ENCODE measurements at places on chromosomes 2 and 18.
A peak's percentile ranks its signal among the peaks of the same experiment; 100 is the strongest.

GRCh38 chr2:36357847-36358659 is 2.5 kb downstream of the CRIM1 start:
- peak; percentile 31 for DNase-seq

DNA sequence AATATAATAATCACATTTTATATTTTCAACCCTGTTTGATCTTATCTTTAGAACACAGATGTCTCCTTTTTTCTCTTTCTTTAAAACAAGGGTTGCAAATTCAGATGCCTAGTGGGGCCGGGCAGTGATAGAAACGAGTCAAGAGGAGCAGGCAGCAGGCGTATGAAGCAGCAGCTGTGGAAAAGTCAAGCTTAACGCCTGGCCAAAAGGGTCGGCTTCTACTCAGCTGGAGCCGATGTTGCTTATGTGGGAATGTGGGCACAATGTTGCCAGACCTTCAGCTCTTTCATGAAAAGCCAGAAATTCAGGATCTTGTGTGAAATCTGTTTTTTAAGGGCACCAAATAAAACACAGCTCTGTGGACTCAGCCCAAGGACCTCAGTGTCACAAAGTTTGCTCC is 642.7 kb downstream of the ARHGAP15 start:
- DNase-seq = no peak

GRCh38 chr18:56028514-56028913 is 440.5 kb upstream of the TCF4 start:
- DNase-seq = no peak

GRCh38 chr2:32931945-32932709 is 14.6 kb upstream of the LTBP1 start:
- no peak for DNase-seq

DNA sequence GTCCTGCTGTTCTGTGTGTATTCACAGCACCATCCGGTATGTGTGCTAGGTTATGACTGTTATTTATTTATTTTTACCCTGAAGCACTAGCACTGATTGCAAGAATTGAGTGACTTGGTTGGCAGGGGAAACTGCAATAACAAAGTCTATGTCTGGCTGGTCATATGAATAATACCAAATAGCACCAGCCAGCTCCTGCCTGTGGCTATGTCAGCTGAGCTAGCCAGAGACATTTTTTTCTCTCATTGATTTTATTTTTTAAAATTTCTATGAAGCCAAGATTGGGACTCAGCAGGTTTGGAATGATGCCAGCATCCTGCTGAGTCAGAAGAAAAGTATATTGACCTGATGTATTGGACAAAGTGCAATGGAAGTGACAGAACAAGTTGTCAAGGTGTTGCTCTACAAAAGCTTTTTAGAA is 188.5 kb upstream of the CDH2 start:
- no peak for DNase-seq

DNA sequence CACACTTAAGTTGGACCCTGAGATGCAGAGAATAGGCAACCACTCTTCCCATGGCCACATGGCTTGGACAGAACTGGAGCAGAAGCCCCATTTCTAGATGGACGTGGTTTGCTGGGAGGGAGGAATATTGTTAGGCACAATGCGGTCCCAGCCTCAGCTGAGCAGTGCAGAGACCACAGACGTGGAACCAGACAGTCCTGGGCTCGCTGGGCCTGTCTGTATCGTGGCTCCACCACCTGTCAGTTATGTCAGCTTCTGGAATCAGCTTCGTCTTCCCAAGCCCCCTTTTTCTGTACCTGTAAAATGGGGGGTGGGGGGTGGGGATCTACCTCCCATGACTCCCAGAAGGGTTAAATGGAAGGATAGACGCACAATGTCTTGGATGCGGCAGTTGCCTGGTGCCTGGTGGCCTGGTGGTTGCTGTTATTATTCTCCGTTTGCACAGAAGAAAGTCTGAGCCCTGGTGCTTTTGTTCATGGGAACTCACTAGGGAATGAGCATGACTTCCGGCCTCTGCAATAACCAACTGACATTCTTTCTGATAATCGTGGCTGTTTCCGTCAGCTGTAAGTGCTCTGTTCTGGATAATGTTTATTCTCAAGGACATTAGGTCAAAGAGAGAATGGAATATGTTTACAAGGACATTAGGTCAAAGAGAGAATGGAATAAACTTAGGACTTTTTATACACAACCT is 31.4 kb downstream of the COLEC11 start:
- peak; percentile 57 for DNase-seq

DNA sequence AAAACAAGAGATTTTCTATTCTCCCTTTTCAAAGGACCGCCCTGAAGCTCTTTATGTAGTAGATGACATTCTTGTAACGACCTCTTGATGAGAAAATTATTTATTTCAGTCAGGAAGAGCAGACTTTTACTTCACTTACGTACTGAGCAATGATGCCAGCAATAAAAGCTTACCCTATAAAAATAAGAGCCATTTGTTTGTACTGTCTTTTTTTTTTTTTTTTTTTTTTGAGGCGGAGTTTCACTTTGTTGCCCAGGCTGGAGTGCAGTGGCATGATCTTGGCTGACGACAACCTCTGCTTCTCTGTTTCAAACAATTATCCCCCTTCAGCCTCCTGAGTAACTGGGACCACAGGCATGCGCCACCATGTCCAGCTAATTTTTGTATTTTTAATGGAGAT is 39.2 kb downstream of the CRIM1 start:
- DNase-seq = no peak

GRCh38 chr2:238549866-238550265 is 123.1 kb downstream of the ASB1 start:
- no peak for DNase-seq

- DNase-seq = no peak
These were observed 180.8 kb downstream of the VAPA start for GRCh38 chr18:10094655-10095054.

DNA sequence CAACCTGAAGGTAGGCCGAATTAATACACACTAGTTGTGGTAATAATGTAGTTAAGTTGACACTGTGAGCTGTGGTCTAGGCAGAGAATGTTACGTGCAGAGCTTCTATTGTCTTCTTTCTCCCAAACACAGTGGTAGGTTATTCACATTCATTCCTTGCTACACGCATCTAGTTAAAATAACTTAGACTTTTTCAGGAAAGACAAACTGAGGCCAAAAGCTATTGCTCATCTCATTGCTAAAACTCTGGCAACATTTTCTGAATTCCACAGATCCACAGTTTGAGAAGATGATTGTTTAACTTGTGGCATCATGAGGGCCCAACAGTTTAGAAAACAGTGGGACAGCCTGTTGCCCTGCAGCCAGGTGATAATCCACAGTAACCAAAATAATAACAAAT is 850.4 kb upstream of the FSHR start:
- no peak for DNase-seq

DNA sequence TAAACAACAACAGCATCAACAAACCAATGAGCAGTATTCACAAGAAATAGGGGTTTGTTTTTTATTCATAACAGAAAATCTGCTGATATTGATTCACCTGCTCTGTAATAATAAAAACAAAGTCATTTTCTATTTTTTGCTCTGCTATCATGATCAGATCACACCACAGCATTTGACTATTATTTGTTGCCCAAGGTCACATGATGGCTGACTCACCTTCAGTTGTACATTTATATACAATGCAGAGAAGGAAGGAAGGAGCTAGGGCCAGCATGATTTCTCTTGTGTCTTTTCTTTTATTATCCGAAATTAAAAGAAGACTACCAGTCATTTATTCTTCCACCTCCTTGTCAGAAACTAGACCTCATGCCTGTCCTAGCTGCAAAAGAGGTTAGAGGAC is 1427.7 kb upstream of the CELF4 start:
- DNase-seq = no peak

GRCh38 chr2:136015699-136016098 is 30.3 kb upstream of the DARS1 start:
- no peak for DNase-seq

- no peak for DNase-seq
These were observed 20.8 kb upstream of the MGAT5 start for GRCh38 chr2:134232868-134233727.

DNA sequence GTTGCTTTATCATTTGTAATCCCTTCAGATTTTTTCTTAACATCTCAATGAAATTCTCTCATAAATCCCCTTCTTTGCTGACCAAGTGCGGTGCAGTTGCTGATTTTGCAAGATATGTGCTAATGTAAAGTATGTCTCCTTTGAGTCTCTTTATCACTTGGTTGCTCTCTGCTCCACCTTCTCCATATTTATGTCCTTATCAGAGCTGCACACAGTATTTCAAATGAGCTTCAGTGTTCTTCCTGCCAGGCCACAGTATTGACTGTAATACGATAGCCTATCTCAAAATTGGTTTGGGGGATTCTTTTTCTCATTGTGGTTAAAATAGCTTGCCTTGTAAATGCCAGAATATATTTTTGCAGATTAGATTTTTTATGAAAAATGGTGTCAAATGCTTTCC is 32.2 kb downstream of the MAIP1 start:
- DNase-seq = no peak

DNA sequence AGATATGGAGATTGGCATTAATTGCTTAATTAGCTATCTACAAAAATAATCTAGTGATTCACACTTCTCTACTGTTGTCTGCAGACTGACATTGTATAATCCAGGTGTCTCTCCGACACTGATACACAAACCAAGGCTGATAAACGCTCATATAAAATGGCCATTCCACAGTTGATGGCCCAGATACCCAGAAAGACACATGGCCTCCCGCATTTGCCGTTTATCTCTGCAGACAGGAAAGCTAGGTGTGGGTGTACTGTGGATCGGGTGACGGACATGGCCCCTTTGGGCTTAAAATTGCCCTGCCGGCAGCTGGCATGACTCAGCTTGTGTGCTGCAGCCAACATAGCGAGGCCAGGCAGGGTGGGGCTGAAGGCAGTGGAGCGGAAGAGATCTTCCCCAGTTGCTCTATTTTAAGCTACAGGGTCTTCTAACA is 18.5 kb downstream of the PMAIP1 start:
- no peak for DNase-seq

DNA sequence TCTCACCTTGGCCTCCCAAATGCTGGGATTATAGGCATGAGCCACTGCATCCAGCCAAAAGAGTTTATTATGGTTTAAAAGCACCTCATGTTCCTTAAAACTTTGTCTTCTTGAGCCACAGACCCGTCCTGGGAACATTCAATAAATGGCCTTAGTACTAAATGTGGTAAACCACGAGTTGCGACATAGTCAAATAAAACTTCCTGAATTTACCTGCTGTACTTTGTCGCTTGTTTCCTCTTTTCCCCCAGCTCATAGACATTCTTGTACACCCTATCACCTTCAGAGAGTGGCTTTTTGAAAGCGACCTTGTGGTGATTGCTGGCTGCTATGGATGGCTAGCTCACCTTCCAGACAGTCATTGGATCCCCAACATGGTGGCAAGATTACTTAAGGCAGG is 310.4 kb downstream of the LRRTM1 start:
- DNase-seq = no peak

DNA sequence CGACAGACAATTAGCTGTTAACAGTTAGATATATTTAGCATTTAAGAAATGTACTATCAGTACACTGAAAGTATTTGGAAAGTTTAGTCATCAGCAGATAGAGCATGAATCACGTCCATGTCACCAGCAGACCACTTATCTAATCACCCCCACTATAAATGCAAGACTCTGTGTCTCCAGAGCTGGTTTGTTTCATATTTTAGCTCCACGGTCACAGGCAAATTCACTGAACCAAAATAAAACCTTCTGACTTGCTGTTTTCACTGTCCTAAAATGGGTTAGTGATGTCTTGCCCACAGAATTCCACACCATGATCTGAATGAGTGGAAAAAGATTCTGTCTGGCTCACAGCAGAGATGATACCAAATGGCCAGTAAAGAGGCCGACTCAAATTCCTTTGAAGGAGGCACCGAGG is 64.9 kb downstream of the CDH2 start:
- DNase-seq = no peak

DNA sequence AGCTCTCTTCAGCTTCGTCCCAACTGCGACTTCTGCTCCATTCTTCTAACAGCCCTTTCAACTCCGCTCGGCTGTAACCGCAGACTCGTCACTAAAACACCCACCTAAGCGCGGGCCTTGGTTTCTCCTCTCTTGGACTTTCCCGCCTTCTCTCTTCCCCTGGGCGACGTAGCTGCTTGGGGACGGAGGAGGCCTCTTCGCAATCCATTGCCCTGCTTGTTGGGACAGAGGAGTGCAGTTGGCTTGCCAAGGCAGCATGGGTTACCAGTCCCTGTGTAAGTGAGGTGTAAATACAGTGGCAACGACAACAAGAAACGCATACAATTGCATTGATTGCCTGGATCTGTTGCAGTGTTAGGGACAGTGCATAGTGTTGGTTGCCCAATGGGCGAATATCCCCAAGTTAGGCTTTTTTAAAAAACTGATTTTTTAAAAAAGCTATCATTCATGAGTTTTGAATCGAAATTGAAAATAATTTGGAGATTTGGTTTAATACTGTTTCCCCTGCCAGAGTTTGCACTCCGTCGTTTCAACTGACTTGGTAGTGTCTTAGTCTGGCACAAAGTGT is 484 bp upstream of the DARS1 start:
- no peak for DNase-seq

- DNase-seq = peak; percentile 18
These were observed 485 bp upstream of the GALNT3 start for GRCh38 chr2:165794536-165794928.

DNA sequence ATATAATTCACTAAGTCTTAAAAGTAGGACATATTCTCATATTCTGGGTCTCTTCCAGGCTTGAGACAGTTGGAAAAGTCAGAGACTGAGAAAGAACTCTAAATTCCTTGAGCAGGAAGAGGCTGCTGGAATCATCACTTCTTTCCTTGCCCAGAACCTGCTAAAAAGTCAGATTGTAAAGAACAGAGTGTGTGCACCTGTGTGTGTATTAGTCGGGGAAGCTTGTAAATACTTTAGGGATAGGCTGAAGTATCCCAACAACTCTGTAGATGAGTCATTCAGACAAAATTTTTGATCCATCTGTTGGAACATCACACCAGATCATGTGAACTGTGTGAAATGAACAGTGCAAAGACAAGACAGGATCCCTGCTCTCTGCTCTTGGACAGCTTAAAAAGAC is 16.1 kb downstream of the GAREM1 start:
- no peak for DNase-seq

GRCh38 chr2:207746131-207746530 is 23.6 kb downstream of the FZD5 start:
- DNase-seq = peak; percentile 55

DNA sequence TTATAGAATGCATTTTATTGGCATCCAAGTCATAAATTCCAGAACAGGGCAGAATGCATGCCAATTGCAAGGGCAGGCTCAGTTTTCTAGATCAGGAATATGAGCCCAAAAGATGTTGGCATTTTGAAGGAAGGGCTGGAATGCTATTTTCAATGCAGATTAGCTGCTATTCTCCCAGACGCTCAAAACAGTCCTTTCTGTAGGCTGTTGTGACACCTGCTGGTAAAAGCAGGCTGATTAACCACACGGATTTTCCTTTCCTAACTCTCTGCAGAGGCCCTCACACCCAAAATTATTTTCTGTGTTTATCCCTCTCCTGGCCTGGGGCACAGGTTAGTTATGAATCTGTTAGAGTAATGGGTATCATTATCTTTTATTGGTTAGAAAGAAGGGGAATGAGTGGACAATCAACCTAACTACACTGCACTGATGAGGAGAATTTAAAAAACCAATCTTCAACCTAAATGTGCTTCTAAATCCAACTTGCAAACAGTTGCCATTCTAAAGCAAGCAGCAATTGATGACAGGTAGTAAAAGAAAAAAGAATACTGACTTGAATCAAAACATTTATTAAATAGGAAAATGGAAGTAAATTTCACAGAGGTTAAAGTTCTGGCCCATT is 94.0 kb downstream of the PLA2R1 start:
- DNase-seq = peak; percentile 42

Data from renal cortex interstitium (tissue), 15 donors.